ENCODE measurements at places on chromosomes 2 and 18. TPM values are rescaled to one million over a fixed set of nuclear protein-coding genes. Genes with fewer than 3 reads are reported as not detected.

- DNase-seq = peak; percentile 83
Observed at GRCh38 chr2:170815746-170816503, 762 bp upstream of the GAD1 start.

GRCh38 chr2:156526950-156527636, 90.9 kb downstream of the GPD2 start:
- DNase-seq = no peak

DNA sequence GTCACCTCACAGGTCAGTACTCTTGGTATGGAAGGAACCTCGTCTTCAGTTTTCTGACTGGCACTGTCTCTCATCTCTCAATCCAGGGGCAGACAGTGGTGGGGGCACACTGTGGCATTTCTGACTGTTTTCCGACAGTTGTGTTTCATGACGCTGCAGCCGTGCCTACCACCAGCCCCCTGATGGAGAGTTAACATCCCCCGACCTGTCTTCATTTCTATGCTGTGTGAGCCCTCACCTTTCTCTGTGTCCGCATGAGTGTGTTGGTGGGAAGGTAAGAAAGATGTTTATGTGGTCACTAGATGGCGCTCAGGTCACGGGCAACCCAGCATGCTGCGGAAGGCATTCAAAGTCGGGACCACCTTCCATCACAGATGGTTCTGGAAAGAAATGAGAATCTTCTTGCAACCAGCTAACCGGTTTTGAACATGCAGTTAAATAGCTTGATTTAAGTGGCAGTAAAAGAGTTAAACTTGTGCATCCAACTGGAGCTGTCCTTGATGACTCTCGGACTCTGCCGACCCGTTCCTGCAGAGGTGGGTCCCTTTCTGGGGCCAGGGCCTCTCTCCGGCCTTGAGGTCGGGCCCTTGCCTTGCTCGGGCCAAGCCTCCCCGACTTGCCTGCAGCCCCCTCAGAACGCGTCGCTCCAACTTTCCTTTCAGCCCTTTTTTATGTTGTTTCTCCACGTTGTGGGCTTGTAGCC, 92.4 kb downstream of the DYSF start:
- peak; percentile 86 for DNase-seq

DNA sequence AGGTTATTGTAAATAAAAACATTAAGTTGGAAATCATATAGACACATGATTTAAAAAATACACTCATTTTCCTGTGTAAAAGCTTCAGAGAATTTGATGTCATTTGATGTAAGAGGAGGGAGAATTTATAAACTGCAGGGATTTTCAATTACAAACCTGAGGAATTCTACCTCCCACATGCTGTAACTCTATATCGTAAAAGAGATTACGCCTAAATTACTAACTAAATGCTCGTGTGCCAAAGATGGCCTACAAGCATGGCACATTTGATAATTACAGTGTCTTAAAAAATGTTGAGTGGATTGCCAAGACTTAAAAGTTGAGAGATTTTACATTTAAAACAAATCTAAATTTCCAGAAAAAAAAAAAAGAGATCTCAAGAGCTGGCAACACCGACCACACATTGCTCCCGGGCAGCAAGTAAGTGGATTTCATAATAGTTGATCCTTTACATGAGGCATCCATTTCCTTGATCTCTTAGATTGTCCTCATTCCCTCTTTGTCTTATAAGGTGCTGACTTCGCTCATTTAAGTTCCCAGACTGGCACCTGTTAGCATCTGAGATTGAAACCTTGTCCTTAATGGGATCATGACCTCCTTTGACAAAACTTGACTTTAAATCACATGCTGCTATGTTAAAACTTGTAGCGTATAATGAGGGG, 840.3 kb upstream of the ZEB2 start:
- no peak for DNase-seq

DNA sequence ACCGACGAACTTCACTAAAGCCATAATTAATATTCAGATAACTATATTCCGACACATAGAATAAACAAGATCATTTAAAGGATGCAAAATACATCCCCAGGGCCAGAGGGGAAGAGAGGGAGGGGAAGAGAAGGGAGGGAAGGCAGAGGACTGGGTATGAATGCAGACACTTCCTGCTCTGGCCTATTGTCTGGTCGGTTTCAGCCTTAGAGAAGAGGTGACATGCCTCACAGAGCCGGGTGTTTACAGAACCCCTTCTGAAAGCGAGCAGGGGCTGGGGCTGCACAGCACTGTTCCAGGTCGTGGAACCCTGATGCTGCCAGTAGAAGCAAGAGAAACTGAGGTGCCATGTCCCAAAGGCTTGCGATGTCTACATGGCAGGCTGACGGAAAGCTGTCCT, 31.0 kb downstream of the CELF4 start:
- DNase-seq = no peak

GRCh38 chr2:64727013-64727767, 73.5 kb upstream of the SERTAD2 start:
- peak; percentile 62 for DNase-seq

DNA sequence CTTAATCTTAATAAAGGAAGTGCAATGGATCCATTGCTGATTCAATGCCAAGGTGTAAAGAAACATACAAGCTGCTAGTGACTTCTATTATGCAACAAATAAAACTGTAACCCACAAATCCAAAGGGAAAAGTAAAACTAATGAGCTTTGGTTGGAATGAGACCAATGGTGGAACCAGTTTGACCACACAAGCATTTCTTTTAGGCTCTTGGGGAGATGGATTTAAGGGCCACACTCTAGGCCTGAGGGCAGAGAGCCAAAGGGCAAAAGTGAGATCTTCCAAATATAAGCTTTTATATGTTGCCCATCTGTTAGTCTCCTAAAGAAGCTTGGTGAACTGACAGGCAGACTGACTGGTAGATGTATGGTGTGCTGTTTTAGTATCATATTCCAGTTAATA, 41.5 kb upstream of the MMADHC start:
- no peak for DNase-seq

DNA sequence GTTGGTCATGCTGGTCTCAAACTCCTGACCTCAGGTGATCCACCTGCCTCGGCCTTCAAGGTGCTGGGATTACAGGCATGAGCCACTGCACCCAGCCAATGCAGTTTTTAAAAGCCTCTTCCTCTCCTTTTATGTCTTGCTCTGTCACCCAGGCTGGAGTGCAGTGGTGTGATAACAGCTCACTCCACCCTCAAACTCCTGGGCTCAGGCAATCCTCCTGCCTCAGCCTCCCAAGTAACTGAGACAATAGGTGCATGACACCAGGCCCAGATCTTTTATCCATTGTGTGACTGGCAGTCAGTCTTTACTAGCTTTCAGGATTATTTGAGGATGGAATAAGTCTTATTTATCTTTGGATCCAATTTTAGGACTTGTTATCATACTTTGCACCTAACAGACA, 13.2 kb downstream of the KCTD18 start:
- DNase-seq = no peak

Gene REG3A
- polyA plus RNA-seq = 1.5 TPM

Gene FARSB
- 9.2 TPM for polyA plus RNA-seq

Gene LIPG
- polyA plus RNA-seq = 26.9 TPM
